ENCODE measurements at places on chromosomes 3 and 15.
A peak's percentile ranks its signal among the peaks of the same experiment; 100 is the strongest.

GRCh38 chr3:15989419-15989818, 185.1 kb upstream of the GALNT15 start:
- DNase-seq = no peak

GRCh38 chr3:156388497-156389448, 166.1 kb downstream of the SSR3 start:
- DNase-seq = peak; percentile 98

DNA sequence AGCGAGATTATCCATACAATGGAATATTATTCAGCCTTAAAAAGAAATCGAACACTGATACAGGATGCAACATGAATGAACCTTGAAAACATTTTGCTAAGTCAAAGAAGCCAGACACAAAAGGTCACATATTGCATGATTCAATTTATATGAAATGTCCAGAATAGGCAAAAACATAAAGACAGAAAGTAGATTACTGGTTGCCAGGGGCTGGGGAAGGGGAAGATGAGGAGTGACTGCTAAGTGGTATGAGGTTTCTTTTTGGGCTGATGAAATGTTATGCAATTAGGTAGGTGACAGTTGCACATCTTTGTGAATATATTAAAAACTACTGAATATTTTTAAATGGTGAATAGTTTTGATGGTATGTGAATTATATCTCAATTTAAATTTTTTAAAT, 38.3 kb downstream of the LRRFIP2 start:
- peak; percentile 10 for DNase-seq

- no peak for DNase-seq
These were observed 49.1 kb upstream of the TJP1 start for GRCh38 chr15:29871401-29871800.

Data from fibroblast of skin of left quadriceps (primary cell).